A549 treated with CORT108297 at 1 μM for 4 hours (cell line): ENCODE measurements at places on chromosomes 7 and 10. TPM values are rescaled to one million over a fixed set of nuclear protein-coding genes. Genes with fewer than 3 reads are reported as not detected.

SHTN1 gene
- total RNA-seq = 18.9 to 28.8 TPM (median 24.8 TPM) in 5 replicates

ALDH18A1 gene
- 46.7 to 54.6 TPM (median 49.3 TPM) in 5 replicates for total RNA-seq

TUBAL3 gene
- total RNA-seq = 0.23 to 0.57 TPM (median 0.39 TPM) in 5 replicates

IFIT5 gene
- total RNA-seq = 5.8 to 11.3 TPM (median 8.0 TPM) in 5 replicates

TAS2R60 gene
- not detected in 5 replicates for total RNA-seq

PDLIM1 gene
- total RNA-seq = 152 to 163 TPM (median 161 TPM) in 5 replicates

KCP gene
- 0.14 to 0.25 TPM (median 0.22 TPM) in 5 replicates for total RNA-seq
